Kasumi-1 (cell line): ENCODE measurements at places on chromosomes 12 and 14.

- no peak for DNase-seq
Observed at GRCh38 chr14:54975856-54976255, 51.0 kb downstream of the WDHD1 start.

DNA sequence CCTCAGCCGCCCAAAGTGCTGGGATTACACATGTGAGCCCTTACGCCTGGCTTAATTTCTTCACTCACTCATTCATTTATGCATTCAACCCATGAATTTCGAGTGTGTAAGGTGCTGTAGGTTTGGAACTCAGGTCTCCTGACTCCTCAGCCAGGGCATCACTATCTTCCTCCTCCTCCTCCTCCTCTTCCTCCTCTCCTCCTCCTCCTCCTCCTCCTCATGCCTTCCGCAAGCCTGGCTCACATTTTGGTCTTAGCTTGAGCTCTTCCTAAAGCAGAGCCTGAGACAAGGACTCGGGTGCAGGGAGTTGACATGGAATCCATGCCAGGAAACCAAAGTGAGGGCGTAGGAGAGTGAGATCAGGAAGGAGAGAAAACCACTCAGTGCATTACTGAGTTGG lies 20.8 kb upstream of the CHGA start:
- no peak for DNase-seq

DNA sequence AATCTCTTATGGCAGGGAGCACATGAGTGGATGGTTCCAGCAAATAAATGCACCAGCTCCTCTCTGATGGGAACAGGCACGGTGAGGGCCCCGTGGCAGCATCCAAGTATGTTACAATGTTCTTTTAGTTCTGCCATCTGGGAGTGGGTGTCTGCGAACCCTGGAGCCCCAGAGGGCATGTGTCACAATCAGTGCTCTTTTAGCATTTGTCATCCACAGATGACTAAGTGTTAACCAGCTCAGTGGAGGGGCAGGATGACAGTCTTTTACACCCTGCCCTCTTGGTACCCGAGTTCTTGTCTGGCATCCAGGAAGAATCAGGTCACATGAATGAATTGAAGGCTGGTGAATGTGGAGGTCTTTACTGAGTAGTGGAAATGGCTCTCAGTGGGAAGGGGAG lies 560.4 kb upstream of the FLRT2 start:
- no peak for DNase-seq

DNA sequence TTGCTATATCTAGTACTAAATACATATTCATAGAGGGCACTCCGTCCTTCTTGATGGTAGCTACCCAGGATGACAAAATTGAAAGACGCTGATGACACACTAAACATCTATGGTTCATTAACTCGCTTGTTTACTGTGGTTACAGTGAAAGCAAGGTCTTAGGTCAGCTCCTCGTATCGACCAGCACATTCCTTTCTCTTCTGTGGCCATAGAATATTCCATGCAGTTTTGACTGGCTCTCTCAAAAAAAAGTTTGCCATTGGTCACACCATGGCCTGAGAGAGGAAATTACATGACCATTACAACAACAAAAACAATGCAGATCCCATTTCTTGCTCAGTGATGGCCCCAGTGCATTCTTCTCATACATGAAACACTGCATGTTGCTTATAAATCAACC lies 411.4 kb upstream of the SOX5 start:
- no peak for DNase-seq

- DNase-seq, result no peak
Observed at GRCh38 chr12:105275997-105276733, 40.2 kb upstream of the APPL2 start.

DNA sequence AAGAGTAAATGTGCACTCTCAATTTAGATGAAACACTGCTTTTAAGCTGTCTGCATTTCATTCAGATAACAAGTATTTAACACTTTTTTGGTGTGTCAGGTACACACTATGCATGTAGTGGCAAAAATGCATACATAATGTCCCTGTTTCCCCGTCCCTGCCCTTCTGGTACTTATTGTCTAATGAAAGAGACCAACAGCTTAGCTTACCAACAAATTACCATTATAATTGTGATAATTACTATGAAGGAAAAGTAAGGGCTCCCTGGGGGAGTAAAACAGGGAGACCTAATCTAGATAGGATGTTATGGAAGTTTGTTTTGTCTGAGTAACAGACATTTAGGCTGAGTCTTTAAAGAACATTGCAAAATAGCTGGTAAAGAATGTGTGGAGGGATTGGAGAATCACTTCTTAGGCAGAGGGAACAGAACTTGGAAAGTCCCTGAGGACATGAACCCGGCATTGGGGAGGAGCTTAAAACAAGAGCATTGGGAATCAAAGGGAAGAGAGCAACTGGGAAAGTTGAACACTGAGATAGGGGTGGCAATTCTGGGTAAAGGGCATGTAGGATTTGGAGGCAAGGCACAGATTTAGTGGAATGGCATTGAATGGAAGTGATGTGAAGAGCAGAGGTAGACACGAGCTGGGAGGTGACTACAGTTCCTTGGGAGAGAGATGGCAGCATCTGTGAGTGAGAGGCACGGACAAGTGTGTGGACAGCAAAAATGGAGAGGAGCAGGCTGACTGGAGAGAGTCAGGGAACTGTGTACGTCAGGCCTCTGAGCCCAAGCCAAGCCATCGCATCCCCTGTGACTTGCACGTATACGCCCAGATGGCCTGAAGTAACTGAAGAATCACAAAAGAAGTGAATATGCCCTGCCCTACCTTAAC lies 181.6 kb downstream of the GRIP1 start:
- DNase-seq, result no peak

DNA sequence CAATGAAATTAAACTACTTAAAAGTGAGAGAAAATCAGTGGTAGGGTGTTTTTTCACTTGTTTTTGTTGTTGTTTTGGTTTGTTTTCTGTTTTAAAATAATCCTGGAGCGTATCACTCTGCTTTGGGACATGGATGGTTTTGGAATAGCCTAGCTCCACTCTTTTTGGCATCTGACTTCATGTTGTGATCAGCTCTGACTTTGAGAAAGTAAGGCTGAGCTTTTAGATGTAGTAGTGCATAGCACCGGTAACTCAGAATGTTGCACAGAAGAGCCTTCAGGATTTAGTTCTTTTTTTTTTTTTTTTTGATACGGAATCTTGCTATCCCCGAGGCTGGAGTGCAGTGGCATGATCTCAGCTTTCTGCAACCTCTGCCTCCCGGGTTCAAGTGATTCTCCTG lies 8.1 kb downstream of the TRAFD1 start:
- no peak for DNase-seq

DNA sequence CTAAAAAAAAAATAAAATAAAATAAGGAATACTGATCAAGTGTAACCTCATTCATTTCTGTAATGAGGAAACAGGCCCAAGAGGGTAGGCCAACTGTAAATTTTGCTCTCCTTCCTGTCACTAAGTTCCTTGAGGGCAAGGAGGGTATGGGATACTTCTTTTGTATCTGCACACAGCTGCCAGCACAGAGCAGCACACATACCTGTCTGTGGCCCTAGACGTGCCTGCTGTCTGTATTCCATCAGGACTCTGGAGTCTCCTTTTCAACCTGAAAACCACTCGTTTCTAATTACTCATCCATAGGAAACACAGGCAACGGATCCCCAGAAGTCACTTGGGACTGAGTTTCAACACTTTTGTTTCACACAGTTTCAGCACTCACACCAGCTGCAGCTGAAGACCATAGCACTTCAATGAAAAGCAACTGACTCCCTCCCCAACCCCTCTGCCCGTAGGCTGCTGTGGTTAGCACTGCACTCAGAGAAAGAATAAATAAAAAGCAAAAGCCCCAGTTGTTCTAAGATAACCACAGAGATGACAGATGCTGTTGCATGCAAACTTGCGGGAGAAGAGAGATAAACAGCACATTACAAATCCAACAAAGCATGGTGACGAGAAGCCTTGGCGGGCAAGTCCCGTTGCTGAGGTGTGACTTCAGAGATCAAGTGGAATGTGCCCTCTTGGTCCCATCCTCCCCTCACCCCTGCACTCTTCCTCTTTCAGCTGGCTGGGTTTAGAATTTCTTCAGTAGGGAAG lies 24.9 kb downstream of the CRACR2A start:
- peak; percentile 32 for DNase-seq

DNA sequence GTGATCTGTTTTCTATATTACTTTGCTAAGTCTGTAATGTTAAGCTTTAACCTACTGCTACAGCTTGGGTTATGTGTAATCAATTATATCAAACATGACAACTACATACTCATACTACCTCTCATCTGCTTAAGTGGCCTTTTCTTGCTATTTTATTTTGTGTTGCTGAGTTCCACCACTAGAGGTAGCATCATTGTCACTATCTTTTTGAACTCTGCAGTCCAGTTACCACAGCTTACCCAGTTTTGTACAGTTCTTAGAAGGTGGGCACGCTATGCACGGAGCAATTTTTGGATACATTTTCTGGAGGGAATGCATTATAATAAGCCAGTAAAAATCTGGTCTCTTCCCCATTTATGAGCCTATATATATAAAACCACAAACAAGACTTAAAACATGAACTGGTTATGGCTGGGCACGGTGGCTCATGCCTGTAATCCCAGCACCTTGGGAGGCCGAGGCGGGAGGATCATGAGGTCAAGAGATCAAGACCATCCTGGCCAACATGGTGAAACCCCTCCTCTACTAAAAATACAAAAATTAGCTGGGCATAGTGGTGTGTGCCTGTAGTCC lies 48.5 kb downstream of the SAV1 start:
- DNase-seq, result peak; percentile 78

GRCh38 chr12:115185506-115185905 lies 501.5 kb upstream of the TBX3 start:
- no peak for DNase-seq

GRCh38 chr12:9634177-9634803 lies 26.6 kb upstream of the KLRB1 start:
- peak; percentile 26 for DNase-seq

DNA sequence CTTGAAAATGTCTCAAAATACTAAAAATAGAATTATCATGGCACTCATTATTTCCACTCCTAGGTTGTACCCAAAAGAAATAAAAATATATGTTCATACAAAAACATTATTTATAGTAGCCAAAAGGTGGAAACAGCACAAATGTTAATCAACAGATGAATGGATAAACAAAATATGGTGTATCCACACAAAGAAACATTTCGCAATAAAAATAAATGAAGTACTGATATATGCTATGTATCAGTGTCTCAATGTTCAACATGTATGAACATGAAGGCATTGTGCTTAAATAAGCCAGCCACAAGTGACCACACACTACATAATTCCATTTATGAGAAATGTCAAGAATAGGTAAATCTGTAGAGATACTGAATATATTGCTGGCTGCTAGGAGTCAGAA lies 40.9 kb downstream of the FOXG1 start:
- DNase-seq, result no peak

GRCh38 chr14:81273961-81274575 lies 53.3 kb upstream of the GTF2A1 start:
- no peak for DNase-seq

DNA sequence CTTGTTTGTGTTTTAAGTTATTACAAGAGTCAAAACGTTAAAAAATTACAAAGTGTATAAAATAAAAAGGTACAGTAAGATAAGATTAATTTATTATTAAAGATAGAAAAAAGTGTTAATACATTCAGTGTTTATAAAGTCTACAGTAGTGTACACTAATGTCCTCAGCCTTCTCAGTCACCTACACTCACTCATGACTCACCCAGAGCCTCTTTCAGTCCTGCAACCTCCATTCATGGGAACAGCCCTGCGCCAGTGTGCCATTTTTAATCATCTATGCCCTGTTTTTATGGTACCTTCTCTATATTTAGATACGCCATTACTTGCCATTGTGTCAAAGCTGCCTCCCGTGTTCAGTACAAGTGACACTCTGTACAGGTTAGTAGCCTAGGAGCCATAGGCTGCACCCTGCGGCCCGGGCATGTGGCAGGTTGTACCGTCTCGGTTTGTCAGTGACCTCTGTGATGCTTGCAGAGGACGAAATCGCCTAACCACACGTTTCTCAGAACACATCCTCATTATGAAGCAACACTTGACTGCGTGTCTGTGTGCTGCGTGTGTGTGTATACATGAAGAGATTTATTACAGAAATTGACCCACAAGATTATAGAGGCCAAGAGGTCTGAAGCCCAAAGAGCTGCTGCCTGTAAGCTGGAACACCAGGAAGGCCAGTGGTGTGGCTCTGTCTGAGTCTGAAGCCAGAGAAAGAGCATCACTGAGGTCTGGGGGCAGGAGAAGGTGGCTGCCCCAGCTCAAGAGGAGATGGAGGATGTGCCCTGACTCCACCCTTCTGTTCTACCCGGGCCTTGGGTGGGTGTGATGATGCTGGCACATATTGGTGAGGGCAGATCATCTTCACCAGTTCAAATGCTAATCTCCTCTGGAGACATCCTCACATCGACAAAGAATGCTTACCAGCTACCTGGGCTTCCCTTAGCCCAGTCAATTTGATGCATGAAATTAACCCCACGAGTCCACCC lies 116.6 kb upstream of the C14orf180 start:
- peak; percentile 0 for DNase-seq

- DNase-seq, result no peak
Observed at GRCh38 chr12:6076346-6076745, 48.1 kb downstream of the VWF start.

- DNase-seq, result no peak
Observed at GRCh38 chr12:106954462-106955376, 988 bp upstream of the TMEM263 start.

GRCh38 chr12:1978078-1978862 lies 26.0 kb downstream of the DCP1B start:
- DNase-seq, result no peak

- DNase-seq, result no peak
Observed at GRCh38 chr12:72511498-72511897, 239.3 kb downstream of the TRHDE start.

DNA sequence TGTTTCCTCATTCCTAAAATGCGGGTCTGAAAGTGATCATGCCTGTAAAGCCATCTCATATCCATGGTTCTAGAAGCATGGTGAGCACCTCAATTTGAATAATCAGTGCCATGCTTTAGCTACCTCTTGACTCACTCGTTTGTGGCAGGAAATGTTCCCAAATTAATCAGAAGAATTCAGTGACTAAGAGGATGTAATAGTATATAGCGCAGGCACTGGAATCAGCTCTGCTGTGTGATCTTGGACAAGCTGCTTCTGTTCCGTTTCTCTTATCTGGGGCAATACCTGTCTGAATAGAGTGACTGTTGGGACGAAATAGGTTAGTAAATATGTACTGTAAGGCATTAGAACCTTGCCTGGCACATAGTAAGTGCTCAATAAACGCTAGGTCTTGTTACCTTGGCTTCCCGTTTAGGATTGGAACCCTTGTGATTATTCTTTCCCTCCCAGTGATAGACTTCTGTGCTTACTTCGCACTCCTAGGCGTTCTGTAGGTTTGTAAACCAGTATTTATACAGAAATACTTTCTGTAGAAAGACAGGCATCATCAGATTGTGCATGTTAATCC lies 820 bp upstream of the SMAGP start:
- no peak for DNase-seq

DNA sequence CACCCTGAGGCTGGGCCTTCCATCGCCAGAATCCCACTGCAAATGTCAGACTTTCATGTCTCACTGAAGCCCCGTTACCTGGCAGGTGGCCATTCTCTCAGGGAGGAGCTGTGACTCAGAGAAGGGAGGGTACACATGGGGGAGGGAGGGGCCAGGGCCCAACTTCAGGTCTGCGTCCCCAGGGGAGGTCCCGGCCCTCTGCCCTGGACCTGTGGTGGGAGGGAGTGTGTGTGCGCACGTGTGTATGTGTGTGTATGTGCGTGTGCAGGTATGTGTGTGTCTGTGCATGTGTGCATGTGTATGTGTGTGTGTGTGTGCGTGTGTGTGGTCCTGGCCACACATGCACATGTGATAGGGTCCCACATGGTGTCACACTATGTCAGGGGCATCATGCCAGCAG lies 50.9 kb downstream of the MVK start:
- no peak for DNase-seq

- DNase-seq, result no peak
Observed at GRCh38 chr12:120708651-120709050, 1.6 kb upstream of the UNC119B start.
